Stimulated activated CD4-positive, alpha-beta T cell treated with anti-CD3 and anti-CD28 coated beads, Interleukin-1b, Interleukin-23, amount 100 ng/mL, for 4 hours (primary cell): ENCODE measurements at places on chromosomes 4 and X.
A peak's percentile ranks its signal among the peaks of the same experiment; 100 is the strongest.

DNA sequence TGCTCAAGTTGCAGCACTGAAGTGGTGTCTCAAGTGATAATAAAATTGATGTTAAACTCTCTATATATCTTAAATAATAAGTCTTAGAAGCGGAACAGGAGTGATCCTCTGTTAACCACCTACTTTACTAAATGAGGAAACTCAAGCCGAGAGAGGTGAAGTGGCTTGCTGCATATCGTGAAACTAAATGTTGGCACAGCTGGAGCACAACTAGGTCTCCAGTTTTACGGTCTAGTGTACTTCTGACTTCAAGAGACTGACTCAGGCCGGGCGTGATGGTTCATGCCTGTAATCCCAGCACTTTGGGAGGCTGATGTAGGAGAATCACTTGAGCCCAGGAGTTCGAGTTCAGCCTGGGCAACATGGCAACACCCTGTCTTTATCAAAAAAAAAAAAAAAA is 35.5 kb upstream of the PLS3 start:
- no peak for DNase-seq

- peak; percentile 28 for DNase-seq
Measured at GRCh38 chr4:41257257-41257901, 651 bp downstream of the UCHL1 start.

DNA sequence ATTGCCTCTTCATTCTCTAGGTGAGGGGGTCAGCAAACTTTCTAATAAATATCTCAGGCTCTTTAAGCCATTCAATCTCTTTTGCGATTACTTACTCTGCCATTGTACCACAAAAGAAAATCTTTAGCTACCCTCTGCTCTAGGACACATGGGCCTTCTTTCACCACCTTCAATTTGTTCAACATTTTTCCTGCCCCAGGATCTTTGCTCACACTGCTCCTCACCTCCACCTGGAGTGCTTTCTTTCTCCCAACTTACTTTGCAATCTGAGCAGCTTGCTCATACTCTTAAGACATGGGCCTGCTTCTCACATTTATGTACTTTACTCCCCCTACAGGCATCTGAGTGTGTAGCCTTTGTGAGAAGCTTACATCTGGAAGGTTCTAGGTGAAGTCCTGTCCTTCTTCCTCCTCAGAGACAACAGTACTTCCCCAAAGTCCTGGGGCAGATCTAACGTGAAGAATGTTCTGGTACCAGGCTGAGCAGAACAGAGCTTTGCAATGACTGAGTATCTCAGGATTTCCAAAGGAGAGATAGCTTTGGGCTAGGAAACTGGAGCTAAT is 55.0 kb upstream of the PRDM5 start:
- DNase-seq, result no peak

DNA sequence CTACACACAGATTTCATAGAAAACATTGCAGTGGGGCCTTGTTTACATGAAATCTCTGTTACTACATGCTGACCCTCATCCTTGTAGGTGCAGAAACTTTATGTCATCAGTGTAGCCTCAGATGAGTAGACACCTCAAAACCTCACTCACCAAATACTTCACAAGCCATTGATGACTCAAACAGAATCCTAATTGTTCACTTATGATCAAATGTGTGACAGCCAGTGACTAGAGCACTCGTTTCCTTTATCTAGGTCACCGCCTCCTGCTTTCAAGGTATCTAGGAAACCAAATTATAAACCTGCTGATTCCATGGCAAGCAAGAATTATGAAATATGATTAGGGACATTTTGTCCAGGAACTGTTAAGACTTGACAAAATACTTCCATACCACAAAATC is 255.8 kb upstream of the GPRIN3 start:
- DNase-seq, result no peak

DNA sequence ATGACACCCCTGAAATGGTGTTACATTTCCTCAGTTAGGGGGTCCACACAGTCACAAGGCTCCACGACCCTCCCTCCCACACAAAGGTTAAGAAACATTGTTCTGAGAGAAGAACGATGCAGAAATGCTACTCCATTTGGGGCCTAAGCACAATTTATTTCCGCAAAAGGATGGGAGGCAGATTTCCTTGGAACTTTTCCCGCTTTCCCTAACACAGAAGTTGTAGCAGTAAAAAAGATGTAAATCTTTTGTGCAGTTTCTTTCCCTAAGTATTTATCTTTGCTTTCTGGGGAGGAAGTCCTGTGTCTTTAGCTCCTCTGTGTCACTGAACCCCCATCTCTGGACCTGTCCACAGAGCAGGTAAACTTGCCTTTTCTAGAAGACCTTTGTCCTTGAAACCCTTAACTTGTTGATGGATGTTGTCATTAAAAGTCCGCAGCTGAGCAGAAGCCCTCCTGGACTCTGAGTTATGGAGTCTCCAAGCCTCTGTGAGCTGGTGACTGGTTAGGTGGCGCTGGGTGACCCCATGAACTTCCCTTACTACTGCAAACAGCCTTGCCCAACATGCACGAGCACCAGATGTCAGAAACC is 67.2 kb upstream of the SHISA3 start:
- DNase-seq, result no peak

- peak; percentile 1 for DNase-seq
Measured at GRCh38 chrX:43349363-43349762, 306.7 kb upstream of the MAOA start.

DNA sequence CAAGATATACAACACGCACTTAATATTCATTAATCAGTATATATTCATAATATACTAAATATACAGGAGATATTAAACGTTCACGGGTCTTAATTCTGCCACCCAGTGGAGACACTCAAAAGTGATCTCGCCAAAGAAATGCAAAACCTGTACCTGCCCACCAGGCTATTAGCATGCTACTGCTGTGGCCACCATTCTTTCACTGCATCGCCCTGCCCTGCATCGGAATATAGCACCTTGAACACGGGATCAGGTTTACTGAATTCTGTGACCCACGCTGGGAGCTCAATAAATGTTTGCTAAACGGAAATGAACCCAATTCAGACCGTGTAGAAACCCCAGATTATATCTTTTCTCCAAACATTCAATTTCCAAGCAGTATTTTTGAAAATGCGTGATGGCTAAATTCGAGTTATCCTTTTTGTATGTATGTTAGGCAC is 840 bp upstream of the CLCN3 start:
- no peak for DNase-seq

DNA sequence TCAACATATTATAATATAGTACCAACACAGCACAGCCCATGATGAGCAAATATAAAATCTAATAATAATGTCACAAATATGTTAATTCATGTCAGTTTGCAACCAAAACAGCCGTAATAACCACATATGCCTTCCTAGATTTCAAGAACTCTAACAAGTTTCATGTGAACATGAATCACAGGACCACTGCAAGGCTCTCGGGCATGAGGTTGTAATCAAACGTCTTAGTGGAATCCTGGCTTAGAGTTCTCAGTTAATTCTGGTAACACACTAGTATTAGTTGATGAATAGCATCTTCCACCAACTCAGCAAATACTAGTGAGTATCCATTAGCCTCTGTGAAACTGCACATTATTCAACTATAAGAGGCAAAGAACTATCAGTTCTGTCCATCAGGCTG is 379.3 kb upstream of the TENM3 start:
- no peak for DNase-seq

GRCh38 chr4:40656201-40656863 is 26.7 kb upstream of the RBM47 start:
- DNase-seq, result no peak

DNA sequence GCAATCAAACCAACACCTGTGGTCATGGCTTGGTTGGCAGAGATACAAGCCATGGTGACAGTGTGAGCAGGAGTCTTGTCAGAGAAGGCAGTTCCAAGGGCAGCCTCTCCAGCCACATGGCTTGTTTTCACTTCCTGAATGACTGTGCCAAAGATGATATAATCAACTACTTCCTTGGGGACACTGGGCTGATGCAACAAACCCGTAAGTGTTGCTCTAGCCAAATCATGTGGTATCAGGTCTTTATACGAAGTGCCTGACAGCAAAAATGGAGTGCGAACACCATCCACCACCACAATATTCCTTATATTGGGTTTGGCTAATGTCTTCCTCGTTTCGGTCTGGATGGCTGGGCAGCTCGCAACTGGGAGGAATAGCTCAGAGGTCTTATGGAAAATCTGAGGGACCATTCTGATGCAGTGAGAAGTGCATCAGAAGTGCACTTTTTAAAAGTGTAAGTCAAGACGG is 922.0 kb downstream of the NLGN4X start:
- no peak for DNase-seq

GRCh38 chr4:37754410-37755185 is 68.4 kb upstream of the RELL1 start:
- DNase-seq, result no peak

DNA sequence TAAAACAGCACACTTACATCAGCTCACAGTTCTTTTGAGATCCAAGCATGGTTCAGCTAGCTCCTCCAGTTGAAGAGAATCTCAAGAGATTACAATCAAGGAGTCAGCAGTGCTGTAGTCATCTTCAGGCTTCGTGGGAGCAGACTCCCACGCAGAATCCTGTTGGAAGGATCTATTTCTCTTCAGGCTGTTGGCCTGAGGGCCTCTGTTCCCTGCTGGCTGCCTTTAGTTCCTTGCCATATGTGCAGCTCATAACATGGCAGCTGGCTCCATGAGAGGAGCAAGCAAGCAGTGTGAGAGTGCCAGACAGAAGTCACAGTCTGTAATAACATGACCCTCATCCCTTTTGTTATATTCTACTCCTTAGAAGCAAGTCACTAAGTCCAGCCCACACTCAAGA is 168.6 kb downstream of the COX18 start:
- DNase-seq, result no peak

- no peak for DNase-seq
Measured at GRCh38 chr4:70945452-70946055, 43.4 kb downstream of the MOB1B start.

DNA sequence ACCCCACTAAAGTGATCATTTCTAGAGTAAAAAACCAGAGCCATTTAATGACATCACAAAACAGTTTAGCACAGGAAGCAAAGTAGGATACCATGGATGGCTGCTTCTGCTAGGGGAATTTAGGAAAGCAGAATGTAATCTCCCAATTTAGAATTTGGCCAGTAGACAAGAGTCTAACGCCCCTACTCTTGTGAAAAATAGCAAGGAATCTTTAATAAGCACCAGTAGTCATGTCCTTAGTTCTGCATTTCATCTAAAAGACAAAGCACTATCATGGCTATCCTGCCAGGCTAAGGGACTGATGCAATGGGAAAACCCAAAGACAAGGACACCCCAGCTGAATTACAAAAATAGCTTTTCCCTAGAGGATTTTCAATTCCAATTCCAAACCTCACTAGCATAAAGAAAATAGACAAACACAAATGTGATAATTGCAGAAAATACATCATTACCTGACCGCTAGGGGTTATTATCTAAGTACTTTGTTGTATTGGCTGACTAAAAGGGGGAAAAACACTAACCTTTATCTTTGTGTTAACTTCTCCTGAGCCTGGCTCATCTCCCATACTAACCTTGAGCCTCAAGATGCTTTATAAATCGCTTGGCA is 2.6 kb upstream of the AMMECR1 start:
- DNase-seq, result no peak

- DNase-seq, result no peak
Measured at GRCh38 chr4:41362621-41363383, 106.1 kb downstream of the UCHL1 start.

DNA sequence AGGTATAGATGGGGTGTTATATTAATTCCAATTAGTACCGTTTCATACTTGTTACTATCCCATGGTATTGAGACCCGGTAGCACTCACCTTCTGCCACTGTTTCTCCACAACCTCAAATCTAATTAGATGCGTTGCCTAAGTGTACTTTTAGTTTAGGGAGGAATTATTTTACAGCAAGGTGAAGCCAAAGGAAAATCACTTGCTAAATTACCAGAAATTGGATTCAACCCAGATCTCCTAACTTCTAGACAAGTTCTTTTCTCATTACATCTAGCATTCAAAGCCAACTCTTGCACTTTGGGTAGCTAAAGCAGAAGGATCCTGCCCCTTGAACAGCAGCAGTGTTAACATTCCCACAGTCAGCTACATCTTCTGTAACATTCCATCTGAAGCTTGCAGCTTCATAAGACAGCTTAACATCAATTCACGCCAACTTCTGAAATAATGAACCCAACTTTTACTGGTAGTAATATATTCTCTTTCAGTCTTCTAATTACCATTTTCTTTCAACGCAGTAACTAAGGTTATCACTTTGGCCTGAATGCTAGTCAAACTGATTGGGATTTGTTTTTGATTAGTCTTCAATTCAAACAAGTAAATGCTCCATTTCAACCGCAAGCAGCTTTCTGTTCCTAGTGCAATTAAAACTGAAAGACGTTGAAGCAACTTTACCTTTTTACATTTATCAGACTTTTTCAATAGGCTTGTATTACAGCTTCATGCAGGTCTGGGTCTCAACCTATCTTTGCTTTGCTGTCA is 934 bp upstream of the SEC31A start:
- DNase-seq, result no peak

DNA sequence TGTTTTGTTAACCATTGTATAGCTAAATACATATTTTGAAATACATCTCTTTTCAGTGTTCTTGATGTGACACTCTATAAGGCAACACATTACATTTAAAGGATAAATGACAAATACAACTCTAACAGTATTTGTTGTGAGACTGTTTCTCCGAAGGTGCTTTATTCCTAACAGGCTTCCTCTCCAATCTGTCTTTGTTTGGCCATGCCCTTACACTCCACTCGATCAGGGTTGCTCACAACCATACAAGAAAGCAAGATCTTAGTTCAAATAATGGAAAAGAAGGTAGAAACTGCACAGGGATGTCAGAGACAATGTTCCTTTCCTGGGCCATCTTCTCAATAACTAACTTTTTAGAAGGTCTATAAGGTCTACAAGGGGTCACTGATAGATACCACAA is 36.5 kb downstream of the AMMECR1 start:
- DNase-seq, result no peak

DNA sequence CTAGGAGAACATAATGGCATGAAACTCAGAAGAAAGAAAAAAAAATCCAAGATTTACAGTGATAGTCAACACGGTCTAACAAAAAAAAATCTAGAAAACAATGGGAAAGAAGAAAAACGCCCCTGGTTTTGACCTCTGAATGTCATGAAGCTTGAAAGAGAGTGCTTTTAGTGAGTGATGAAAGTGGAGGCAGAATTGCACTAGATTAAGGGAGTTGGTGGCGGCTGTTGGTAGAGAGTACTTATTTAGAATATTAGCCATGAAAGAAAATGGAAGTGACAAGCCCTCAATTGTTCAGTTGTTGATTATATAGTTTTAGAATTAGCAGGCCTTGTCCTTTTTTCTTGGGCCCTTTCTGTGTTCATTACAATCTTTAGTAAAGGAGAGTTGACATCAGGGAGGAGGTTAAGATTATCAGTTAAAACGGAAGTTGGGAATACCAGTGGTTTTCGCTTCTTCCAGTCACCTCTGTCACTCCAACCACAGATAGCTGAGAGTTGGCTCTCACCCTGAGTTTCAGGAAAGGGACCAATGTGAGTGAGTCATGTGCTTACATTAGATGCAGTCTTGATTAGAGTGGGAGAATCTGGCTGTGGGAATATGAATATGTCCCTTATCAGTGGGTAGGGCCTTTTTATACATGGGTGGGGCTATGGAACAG is 29.7 kb downstream of the EREG start:
- no peak for DNase-seq
